Omental fat pad (tissue), 4 donors: ENCODE measurements at places on chromosomes 7 and 10. TPM values are rescaled to one million over a fixed set of nuclear protein-coding genes. Genes with fewer than 3 reads are reported as not detected.

The ACHE gene
- 0.84 TPM for total RNA-seq

The CCDC172 gene
- not detected for total RNA-seq

The NPC1L1 gene
- 0.24 TPM for total RNA-seq

The SEMA3E gene
- total RNA-seq: 1.4 TPM

The SFTPA1 gene
- total RNA-seq: not detected

The TACR2 gene
- total RNA-seq: 0.74 TPM

The GNGT1 gene
- total RNA-seq: not detected

The ECD gene
- total RNA-seq: 24.9 TPM

The ATOH7 gene
- not detected for total RNA-seq

The PPP1R9A gene
- total RNA-seq: 13.0 TPM

The VIM gene
- 4,672 TPM for total RNA-seq

GRCh38 chr10:67302701-67303100 is 376.9 kb downstream of the LRRTM3 start:
- DNase-seq: no peak

- no peak for DNase-seq
These were observed 436.0 kb upstream of the ADARB2 start for GRCh38 chr10:2173327-2173726.

GRCh38 chr10:83881661-83882060 is 257.6 kb upstream of the GHITM start:
- DNase-seq: no peak

GRCh38 chr7:92851732-92852131 is 15.4 kb upstream of the CDK6 start:
- DNase-seq: no peak

DNA sequence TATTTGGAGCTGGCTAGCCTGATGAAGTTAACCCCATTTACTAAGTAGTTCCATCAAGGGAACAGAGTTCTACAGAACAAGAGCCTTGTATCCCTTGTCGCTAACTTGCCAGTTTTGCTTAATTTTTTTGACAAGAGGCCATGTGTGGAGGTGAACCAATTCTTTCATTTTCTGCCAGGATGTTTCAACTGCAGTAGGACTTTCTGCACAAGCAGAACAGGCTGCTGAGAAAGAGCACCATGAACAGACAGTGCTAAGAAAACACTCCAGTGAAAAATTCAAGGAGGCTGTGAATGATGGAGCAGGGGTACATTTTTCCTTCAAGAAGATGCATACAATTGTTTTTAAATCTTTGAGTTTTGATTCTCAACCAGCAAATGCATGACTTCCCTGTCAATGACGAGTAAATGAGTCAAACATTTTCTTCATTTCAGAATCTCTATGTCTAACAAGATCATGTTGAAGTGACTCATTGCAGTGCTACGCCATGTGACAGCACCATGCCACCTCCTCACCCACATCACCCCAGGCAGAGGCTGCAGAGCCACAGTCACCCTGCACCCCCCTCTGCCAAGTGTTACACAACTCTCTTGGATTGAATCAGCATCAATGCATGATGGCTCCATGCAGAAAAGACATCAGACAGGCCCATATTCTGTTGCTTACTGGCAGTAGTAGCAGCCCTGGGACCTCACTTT is 193.1 kb downstream of the COBL start:
- no peak for DNase-seq

GRCh38 chr7:148434181-148434757 is 156.3 kb upstream of the C7orf33 start:
- DNase-seq: no peak

DNA sequence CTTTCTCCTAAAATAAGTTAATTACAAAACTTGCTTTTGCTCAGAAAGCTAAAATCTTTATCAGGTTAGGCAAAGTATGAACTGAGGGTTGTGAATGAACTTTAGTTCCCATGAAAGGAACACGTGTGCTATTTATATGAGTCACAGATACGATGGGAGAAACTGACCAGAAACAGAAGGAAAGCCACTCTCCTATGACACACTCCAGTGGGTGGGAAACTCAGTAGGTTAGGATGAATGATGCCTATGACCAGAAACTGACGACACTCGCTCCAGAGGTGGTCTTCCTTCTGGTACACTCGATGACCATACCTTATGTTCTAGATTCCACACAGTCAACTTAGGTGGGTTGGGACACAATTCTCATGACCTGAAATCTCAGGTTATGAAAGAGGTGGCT is 215.7 kb upstream of the INHBA start:
- no peak for DNase-seq

DNA sequence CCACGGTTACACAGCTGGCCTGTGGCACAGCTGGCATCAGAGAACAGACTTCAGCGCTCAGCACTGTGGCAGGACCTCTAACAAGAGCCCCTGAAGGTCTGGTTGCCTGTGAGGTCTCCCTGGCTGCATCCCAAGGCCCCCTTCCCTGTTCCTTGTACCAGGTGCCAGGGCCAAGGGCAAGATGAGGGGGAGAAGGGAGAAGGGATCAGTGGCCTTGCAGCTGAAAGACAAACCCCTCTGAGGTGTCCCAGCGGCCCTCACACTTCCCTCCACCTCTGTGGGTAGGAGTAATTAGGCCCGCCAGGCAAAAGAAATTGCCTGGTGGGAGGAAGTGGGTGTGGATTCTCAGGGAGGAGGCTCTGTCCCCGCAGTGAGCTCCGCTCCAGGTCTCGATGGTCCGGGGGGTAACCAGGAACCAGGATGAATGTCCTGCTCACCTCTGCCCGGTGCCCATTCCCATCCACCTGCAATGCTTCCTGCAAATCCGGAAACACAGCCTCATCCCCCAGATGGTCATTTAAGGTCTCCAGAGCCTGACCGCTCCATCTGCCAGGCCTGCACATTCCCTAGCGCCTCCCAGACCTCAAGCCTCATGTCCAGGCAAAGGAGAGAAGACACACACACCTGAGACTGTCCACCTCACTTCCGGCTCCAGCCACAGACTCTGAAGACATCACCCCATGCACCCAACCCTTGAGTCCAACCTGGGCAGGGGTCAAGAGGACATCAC is 22.7 kb downstream of the GRID2IP start:
- DNase-seq: no peak

- no peak for DNase-seq
These were observed 699 bp downstream of the GHITM start for GRCh38 chr10:84140036-84140379.

- no peak for DNase-seq
These were observed 47.2 kb upstream of the TNRC18 start for GRCh38 chr7:5470816-5471215.

GRCh38 chr7:12031186-12031585 is 179.9 kb upstream of the TMEM106B start:
- DNase-seq: no peak

DNA sequence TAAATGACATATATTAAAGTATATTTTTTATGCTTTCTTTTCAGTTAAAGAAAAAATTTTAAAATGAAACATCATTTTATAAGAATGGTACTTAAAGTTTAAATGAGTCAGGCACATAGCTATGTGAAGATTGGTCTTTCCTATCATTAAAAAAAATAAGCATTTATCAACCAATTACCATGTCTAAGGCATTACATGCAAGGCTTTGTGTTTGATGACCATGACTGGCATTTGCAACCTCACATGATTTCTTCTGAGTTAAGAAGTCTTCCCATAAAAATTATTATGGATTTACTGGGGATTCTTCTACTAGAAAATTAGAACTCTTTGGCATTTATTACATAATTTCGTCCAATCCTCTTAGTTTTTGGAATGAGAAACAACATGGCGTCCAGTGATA is 776.1 kb downstream of the MAGI2 start:
- DNase-seq: no peak

- DNase-seq: no peak
These were observed 165.6 kb downstream of the TPK1 start for GRCh38 chr7:144670218-144670617.

DNA sequence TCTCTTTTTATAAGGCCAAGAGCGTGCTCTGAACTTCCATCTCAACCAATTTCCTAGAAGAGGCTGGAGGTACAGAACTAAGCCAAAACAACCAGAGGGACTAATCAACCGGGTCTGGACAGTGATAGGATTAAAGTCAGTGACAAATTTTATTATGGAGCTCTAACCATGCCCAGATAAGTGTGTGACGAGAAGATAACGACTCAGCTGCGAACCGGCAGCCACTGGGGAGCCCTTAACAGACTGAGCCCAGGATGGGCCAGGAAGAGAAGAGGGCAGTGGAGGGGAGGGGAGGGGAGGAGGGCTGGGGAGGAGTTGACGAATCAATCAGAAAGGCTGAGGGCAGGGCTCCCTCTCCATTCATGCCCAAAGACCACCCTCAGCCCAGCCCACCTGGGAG is 119.9 kb downstream of the PLXNA4 start:
- DNase-seq: no peak

DNA sequence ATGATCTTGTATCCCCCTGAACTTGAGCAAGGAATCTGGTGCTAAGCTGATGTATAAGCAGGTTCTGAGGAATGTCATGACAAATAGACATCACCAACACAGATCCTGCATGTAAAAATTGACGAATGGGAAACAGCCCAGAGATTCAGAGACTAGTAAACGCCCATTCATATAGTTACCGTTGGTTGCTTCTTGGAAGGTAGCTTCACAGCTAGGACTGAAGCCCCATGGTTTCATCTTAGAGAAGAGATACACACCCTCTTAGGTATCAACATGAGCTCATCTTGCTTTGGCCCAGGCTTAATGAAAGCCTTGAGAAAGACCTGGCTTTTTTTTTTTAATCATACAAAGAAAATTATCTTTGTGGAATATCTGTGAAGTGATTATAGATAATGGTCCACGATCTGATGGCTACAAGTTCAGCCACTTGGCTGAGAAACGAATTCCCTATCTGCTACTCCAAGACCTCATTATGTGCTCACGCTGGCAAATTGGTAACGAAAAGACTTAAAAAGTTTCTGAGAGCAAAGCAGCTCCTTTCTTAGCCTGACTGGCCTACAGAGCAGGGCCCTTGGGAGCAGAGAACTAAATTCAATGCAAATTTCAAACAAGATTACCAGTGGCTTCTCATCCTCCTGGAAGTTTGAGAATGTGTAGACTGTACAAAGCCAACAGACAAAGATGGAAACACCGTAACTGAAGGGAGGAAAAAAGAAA is 181.1 kb downstream of the NRP1 start:
- no peak for DNase-seq

GRCh38 chr7:148939128-148939755 is 55.2 kb upstream of the EZH2 start:
- no peak for DNase-seq

GRCh38 chr7:117110480-117111315 is 157.4 kb downstream of the ST7 start:
- DNase-seq: no peak

- DNase-seq: no peak
These were observed 812 bp upstream of the IDE start for GRCh38 chr10:92574548-92575261.

GRCh38 chr10:28664369-28664740 is 13.0 kb upstream of the BAMBI start:
- no peak for DNase-seq

DNA sequence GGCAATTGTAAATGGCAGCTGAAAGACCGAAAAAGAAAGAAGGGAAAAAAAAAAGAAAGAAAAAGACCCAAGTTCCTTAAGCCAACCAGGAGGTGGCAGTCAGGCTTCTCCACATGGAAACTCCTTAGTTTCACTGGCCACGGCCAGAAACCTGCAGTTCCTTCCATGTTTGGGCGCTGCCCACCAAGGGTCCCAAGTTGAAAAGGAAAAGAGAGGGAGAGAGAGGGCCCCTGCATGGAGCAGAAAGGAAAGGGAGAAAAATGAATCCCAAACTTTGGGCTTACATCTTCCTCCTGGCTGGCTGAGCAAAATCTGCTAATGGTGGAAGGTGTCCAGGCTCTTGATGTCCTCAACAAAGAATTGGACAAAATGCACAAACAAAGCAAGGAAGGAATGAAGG is 31.8 kb upstream of the ABCA13 start:
- no peak for DNase-seq

- no peak for DNase-seq
These were observed 20.4 kb downstream of the FRMPD2 start for GRCh38 chr10:48253970-48254657.

DNA sequence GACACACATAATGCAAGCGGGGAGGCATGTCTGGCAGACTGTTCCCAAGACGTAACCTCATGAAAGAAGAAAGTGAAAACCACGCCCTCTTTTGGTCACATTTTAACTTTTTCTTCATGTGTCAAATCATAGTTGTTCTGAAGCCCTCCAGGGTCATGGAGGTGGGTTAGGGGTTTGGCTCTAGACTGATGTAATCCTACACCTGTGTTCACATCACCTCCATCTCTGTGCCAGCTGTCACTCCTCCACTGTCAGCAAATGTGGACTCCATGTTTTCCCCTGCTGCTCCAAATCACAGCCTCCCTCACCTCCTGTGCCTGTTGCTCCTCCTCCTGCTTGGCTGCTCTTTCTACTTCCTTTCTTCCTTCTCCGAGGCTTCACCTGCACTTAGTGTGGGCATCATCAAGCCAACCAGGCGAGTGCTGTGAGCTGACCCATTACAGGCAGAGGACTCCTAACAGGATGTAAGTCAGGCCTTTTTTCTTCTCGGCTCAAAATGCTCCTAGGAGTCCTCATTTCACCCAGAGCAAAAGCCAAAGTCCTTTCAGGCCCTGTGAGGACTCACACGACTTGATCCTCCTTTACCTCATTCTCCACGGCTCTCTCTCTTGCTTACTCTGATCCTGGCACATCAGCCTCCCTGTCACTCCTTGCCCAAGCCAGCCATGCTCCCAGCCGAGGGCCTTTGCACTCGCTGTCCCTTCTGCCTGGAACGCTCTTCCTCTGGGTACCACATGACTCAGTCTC is 66.4 kb upstream of the IFRD1 start:
- no peak for DNase-seq

GRCh38 chr7:79531116-79531515 is 77.6 kb upstream of the MAGI2 start:
- DNase-seq: no peak

- DNase-seq: no peak
These were observed 154.4 kb downstream of the DGKI start for GRCh38 chr7:137692399-137692798.

- peak; percentile 11 for DNase-seq
These were observed 134.9 kb downstream of the TNS3 start for GRCh38 chr7:47446871-47447466.

GRCh38 chr7:84617265-84618030 is 422.9 kb upstream of the SEMA3A start:
- no peak for DNase-seq

- no peak for DNase-seq
These were observed 91.7 kb downstream of the CUBN start for GRCh38 chr10:17037910-17038309.

- no peak for DNase-seq
These were observed 1.3 kb downstream of the GPR37 start for GRCh38 chr7:124764051-124764846.
